ENCODE measurements at places on chromosomes 5 and 9.

- no peak for DNase-seq
Observed at GRCh38 chr9:15155826-15156225, 151.2 kb downstream of the TTC39B start.

DNA sequence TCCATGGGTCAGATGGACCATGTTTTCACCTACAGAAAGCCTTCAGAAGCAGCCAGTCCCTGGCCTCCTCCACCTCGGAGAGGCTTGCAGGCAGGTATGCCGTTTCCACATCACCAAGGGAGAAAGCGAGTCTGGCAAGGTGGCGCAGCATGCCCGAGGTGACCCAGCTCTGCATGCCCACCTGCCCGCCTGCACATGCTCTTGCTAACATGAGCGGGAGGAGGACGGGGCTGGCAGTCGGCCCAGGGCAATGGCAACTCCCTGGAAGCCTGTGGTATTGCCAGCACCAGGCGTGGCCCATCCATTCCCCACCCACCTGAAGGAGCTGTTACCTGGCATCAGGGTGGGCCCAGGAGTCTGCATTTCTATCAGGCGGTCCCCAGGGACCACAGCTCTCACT lies 3.3 kb upstream of the NINJ1 start:
- no peak for DNase-seq

DNA sequence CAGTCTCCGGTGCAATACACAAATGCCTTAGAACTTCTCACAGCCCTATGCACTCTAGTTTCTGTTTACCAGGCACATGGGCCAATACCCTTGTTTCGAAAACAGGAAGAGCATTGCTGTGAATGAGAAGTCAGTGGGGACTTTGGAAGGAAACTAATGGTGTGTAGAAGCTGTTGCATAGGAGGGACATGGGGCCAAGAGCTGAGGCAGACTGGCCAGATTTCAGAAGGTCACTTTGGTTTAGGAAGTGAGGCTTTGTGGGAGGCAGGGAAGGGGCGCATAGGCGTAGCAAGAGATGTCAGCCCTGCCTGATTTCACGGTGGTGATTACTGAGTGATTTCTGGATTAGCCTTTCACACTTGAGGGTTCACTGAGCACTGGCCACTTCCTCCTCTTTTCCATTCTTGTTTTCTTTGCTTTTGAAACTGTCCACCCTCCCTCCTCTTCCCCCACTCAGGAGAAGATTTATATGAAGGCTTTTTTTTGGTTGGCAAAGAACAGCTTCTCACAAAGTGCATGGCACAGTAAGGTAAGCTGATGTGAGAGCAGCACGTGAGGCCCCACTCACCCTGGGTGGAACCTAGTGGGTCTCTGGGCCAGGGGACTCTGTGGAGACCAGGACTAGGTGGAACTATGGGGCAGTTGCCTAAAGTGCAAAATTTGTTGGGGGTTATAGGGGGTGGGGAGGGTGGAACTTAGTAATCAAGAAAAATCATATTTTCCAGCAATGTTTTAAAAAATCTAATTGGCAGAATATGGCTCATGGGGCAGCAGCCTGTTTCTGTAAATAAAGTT lies 6.1 kb upstream of the TMEM252 start:
- DNase-seq: no peak

DNA sequence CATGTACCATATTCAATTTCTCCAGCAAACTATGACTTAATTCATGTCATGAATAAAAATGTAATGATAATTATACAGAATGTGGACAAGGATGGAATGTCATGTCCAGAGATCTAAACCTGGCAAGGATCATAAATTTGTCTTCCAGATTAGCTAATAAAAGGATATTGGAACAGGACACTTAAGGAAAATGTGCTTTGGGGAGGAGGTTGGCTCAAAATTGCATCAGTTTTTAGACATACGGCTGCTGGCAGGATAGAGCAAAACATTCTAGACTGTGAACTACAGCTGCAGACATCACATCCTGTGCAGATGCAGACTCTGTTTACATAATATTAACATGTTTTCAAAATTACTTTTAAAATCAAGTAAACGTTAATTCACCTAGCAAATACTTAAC lies 248.4 kb downstream of the TLR4 start:
- peak; percentile 7 for DNase-seq

DNA sequence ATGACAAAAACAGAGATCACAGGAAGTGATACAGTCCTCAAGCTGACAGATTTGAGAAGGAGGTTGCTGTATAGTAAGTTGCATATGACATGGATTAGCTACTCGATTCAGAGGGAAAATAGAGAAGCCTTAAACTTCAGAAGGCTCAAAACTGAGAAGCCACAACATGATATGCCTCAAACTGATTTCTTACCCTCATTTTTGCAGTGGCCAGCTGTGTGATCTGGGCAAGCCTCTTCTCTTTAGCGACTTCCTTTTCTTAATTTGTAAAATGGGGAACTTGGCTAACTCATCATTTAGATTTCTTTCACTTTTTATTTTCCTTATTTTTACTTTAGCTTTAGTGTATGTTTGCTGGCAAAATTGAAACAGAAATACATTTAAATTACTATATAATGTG lies 421.1 kb downstream of the KIF4B start:
- DNase-seq: no peak

DNA sequence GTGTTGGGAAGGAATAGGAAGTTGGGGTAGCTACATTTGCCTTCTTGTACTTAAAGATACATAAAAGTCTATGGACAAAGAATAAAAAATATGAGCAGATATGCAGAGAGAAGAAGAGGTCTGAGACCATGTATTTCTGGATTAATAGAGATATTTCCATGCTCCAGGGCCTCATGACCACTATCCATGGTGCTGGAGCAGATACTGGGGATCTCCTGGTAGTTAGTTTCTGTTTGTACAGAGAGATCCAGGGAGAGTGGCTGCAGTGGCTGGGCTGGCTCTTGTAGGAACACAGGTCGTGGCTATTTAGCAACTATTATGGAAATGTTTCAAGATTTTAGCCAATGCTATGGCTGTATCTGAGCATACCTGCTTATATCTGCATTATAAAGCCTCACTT lies 184.2 kb upstream of the TMEM161B start:
- no peak for DNase-seq

- no peak for DNase-seq
Observed at GRCh38 chr9:105993116-105993854, 298.9 kb downstream of the TMEM38B start.

- DNase-seq: no peak
Observed at GRCh38 chr9:26210338-26210851, 532.2 kb upstream of the TUSC1 start.

- DNase-seq: no peak
Observed at GRCh38 chr5:74342182-74342581, 298.3 kb downstream of the ENC1 start.

DNA sequence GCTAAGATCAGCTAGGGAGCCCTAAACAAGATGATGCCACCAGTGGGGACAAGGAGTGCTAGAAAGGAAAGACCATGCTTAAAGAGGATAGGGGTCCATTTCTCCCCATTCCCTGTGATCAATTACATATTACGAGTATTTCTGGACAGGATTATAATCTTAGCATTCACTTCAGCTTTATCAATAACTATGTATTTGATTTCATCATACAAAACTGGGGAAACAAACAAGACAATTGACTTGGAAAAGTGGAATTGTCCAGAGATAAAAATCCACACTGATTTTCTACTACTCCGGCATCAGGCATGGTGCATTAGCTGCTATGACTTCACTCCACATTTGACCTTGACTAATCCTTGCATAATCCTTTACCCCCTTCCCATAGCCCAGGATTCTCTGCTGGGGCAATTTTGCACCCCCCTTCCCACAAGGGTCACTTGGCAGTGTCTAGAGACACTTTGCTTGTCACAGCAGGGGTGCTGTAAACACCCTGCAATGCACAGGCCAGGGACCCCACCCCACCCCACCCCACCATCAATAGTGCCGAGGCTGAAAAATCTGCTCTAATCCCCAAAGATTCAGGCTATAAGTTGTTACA lies 29.9 kb upstream of the UBE2QL1 start:
- DNase-seq: no peak

DNA sequence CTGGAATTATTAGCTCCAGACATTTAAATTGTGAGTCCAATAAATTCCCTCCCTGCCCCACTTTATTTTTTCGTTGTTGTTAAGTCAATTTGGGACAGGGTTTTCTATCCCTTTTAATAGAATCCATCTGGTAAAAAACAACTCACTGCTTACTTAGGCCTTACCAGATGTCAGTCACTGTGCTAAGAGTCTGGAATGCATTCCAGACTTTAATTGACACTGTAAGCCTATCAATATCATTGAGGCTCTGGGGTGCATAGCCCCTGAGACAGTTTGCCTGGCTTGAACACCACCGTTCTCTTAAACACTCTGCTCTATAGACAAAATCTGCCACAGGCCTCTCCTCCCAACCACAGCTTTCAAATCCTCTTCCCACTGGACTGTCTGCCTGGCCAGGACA lies 175.9 kb downstream of the NSG2 start:
- no peak for DNase-seq

DNA sequence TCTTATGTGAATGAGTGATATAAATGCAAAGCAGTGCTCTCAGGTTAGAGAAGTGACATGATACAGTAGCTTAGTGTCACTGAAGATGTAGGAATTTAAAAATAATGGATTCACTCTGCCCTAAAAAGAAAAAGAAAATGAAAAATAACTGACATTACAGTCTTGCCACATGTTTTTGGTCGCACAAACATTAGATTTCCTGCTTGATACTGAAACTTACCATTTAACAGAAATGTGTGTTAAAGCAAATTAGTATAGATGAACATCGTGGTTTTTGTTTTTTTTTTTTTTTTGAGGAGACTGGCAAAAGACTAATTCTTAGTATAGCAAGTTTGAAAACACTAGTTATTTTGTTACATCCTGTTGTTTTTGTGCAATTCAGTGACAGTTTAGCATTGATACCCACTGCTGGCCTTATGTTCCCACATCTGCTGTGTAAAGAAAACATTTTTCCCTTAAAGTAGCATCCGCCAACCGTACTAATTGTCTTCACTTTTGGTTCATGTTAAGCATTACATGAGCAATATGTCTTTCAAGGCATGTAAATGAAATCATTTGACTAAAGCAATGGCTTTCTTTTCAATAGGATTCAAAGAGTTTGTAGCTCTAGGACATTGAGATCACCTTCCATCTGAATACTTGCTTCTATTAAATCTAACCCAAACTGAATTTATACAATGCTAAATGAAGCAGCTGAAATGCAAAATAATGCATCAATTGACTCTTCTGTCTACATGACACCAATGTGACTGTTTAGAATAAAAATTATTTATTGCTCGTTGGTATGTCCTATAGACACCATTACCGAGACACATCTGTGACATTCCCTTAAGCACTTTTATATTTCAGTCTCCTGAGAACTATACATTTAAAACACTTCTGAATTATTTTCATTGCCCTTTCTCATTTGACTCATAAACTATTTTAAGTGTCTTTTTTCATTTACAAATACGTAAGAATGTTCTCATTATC lies 859.1 kb downstream of the MAT2B start:
- no peak for DNase-seq

GRCh38 chr5:100965291-100965690 lies 62.2 kb upstream of the ST8SIA4 start:
- DNase-seq: no peak

- no peak for DNase-seq
Observed at GRCh38 chr5:18023275-18023674, 389.0 kb downstream of the TAF11L14 start.

DNA sequence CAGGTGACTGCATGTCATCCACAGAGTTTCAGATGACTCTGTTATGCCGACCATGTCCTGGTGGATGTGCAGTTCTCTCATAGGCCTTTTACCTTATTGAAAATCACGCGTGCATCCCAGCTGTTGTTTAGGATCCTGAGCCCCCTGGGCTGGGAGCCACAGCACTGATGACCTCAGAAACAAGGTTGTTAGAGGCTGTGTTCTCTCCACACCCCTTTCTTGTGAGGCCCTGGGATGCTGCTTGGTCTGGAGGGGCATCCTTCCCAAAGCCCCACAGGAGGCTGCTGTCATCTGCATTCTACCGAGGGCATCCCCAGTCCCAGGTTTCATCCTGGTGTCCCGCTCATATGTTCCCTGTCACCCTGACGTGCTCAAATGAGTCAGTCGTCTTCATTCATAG lies 76.5 kb upstream of the IRX4 start:
- DNase-seq: no peak

DNA sequence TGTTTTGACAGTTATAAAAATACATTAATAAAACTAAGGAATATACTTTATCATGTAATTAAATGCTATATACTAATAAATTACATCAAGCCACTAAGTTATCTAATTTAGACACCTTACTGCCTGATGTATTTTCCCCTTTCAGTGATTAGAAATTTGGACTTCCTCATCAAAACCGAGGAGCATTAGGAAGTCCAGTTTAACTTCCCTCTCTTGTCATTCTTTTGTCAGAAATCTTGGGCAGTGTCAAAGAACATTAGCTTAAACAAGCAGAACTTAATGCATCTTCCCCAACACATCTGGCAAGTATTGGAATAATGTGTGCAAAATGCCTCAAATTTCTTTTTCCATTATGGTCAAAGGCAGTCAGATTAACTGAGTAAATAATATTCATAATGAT lies 81.6 kb downstream of the PLPP1 start:
- no peak for DNase-seq

DNA sequence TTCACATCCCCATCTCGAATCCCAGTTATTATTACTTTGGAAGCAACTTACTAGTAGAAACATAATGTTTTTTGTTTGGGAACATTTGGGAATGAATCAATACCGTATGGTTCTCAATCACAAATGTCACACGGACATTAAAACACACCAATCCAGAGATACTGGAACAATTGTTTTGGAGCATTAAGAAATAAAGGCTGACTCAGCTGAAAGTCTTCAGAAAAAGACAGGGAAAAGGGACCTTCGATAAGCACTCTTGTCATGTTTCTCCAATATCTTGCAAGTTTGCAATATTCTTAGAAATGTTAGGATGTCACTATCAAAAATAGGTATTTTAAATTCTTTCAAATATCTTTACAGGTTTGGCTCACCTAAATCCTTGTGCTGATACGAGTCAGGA lies 362.4 kb downstream of the CETN3 start:
- DNase-seq: no peak

GRCh38 chr5:115869256-115869795 lies 27.6 kb downstream of the AP3S1 start:
- peak; percentile 35 for DNase-seq

DNA sequence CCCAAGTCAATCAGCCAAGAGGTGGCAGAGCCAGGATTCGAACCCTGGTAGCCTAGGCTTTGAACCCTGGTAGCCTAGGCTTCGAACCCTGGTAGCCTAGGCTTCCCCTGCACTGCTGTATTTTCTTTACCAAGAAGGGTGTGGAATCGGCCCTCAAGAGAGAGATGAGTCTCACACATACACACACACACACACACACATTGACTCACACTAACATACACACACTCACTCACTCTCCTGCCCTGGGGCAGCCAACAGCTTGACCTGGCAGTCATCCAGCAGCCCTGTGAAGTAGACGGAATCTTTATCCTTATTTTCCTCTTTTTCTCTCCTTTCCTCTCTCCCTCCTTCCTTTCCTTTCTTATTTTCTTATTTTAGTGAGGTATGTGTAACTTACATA lies 55.4 kb upstream of the RPL26L1 start:
- DNase-seq: peak; percentile 92

DNA sequence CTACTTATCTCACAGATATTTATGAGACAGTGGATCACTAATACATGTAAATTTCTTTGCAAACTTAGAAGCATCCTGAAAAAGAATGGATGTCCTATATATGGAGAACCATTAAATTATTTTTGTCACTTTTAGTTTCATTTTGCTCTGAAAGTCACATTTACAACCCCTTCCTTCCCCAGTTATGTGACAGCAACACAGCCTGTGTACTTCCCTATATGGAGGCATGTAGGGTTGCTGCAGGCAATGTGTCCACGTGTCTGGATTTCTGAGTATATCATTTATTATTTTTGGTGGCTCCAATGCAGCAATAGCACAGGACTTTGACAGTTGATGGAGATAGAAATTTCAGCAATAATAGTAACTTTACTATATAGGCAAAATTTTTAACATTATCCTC lies 156.4 kb downstream of the ST8SIA4 start:
- no peak for DNase-seq
